ENCODE measurements at places on chromosomes 7 and 10.

DNA sequence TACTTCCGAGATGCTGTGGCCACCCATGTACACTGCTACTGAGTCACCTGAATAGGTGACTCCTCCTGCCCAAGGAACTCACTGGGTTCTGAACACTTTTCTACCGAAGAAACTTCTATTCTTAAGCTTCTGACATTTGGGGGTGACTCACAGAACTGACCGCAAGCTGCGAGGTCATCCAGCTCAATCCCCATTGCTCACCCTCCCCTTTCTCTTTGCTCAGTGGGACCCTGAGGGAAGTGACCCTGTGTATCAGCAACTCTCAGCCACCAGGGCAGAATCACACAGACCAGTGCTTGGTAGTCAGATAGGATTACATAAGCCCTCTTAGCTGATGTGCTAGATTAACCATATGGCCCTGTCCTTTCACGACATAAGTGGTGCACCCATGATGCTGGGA lies 46.3 kb downstream of the INSYN2A start:
- peak; percentile 57 for DNase-seq

- DNase-seq = no peak
Measured at GRCh38 chr7:102836191-102836919, 76.4 kb upstream of the LRRC17 start.

DNA sequence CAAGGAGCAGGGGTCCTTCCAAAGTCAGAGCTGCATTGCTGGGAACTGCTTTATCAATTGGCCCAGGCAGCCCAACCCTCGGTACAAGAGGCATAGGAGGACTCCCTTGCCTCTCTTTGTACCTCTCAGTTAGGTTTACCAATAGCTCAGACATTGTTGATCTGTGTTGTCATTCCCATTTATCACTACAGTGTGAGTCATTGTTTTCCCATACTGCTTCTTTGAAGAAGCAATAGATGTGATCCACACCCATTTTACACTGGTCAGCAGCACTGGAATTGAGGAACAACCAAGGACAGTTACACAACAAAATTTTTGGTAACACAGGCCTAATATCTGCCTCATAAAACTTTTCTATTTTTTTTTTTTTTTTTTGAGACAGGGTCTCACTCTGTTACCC lies 307.2 kb downstream of the SNX13 start:
- DNase-seq = no peak

GRCh38 chr7:155807789-155808548 lies 4.3 kb downstream of the SHH start:
- no peak for DNase-seq

DNA sequence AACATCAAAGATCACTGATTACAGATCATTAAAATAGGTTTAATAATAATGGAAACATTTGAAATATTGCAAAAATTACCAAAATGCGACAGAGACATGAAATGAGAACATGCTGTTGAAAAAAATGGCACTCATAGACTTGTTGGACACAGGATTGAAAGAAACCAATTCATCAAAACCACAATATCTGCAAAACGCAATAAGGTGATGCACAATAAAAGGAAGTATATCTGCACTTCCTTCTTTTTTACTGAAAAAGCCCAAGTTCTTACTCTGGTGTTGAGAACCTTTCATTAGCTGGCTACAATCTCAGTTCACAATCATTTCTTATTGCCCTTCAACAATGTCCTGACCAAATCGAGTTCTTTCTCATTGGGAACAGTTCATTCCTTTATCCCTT lies 28.7 kb downstream of the TMEM106B start:
- DNase-seq = no peak

- no peak for DNase-seq
Measured at GRCh38 chr7:84271543-84271942, 77.0 kb upstream of the SEMA3A start.

GRCh38 chr7:7207876-7208275 lies 25.5 kb downstream of the C1GALT1 start:
- DNase-seq = no peak

DNA sequence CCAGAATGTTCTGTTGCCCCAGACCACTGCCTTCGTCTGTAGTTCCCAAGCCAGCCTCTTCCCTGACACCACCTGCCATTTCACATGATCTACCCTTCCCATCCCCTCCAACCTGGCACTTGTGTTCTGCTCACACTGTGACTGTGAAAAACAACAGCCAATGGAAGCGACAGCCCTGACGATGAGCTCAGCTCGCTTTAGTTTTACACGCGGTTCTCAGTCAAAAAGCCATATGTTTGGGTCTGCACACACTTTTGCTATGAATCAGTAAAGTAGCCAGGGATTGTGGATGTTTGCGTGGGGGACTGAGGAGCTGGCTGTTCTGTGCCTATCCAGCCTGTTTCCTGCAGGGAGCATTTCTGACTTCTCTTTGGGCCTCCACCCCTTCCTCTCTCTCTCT lies 282.7 kb downstream of the WDR11 start:
- no peak for DNase-seq

GRCh38 chr10:43380610-43381222 lies 9.3 kb downstream of the FXYD4 start:
- peak; percentile 5 for DNase-seq

DNA sequence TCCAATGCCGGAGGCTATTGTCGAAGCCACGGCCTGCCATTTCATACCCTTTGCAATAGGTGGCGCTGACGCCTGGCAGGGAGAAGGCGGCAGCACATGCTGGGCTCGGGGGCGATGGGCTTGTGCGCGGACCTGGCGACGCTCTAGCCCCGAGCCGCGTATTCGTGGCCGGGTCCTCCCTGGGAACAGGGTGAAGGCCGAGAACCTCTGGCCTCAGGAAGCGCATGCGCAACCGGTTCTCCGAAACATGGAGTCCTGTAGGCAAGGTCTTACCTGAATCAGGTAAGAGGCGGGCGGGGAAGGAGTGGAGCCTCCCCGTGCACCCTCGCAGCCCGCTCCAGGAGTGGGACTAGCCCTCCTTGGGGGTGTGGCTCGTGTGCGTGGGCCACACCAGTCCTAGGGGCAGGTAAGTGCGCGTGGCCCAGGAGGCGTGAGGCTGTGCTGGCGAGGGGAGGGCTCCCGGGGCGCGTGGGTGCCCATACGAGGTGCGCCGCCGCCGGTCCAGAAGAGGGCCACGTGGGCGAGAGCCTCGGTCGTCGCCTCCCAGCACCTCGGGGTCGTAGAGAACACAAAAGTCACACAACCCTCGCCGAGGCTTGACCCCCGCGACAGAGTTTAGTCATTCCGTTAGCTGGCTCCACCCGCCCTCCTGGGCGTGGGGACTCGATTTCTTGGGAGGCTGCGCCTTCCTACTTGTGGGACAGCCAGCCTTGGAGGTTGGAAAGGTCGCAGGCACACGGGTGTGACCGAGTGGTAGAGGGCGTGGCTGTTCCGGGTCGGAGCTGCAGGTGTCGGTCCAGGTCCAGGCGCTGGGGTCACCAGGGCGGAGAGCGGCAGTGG lies 5.6 kb upstream of the MEST start:
- DNase-seq = no peak

DNA sequence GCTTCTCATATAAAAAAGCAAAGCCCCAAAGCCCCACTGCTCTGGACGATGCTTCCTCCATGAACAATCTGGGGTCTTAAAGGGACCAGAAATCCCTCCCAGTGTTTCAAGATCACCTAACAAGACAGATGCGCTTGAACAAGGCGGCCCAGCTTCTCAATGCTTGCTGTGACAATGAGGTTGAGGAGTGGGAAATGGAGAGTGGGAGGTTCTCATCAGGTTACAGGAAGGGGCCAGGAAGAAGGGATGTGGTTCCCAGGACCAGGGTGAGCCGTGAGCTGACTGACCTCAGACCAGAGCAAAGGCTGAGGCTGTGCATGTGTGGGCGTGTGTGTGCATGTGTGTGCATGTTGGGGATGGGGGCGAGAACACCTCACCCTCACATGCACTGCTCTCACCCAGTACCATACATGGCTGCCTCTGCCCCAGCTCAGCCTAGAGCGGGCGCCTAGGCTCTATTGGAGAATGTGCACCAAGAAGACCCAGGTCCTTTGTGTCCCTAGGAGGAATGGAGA lies 220.8 kb upstream of the GPR26 start:
- no peak for DNase-seq

GRCh38 chr7:77813180-77813579 lies 14.6 kb downstream of the PHTF2 start:
- no peak for DNase-seq

- no peak for DNase-seq
Measured at GRCh38 chr10:27225011-27225590, 15.5 kb downstream of the ACBD5 start.

GRCh38 chr7:68491523-68492358 lies 1106.5 kb upstream of the AUTS2 start:
- DNase-seq = no peak

DNA sequence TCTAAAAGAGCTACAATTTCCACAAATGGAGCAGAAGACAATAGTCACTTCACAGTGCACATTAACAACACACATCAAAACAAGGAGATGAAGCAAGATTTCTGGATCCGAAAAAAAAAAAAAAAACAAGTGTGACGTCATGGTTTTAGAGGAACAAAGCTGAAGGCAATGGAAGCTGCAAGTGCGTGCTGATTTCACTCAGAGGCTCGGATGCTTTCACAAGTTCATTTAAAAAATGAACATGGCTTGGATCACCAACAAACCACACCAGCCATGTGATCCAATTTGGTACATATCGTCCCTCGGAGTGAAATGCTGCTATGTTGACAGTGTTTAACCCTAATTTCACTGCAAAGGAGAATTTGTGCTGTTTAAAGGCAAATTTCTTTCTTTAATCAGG lies 337.0 kb upstream of the PRKCQ start:
- DNase-seq = no peak

GRCh38 chr7:100830396-100830795 lies 3.1 kb upstream of the EPHB4 start:
- no peak for DNase-seq

- DNase-seq = no peak
Measured at GRCh38 chr7:55594870-55595269, 22.6 kb upstream of the VOPP1 start.

DNA sequence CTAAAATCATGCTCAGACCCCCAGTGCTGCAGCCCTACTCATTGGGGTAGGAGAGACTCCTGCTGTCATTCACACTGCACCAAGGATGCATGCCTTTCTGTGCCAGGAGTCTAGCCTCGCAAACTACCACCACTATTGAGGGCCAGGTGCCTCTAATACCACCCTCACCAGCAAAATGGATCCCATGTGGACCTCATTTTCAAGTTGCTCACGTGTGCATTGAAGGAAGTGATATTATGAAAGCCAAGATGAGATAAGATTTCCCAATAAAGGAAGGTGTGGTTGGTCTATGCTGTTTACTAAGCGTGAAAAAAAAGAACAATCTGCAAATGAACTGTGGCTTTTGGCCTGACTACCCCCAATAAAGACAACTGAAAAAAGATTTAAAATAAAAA lies 7.2 kb upstream of the LAMTOR4 start:
- DNase-seq = no peak

DNA sequence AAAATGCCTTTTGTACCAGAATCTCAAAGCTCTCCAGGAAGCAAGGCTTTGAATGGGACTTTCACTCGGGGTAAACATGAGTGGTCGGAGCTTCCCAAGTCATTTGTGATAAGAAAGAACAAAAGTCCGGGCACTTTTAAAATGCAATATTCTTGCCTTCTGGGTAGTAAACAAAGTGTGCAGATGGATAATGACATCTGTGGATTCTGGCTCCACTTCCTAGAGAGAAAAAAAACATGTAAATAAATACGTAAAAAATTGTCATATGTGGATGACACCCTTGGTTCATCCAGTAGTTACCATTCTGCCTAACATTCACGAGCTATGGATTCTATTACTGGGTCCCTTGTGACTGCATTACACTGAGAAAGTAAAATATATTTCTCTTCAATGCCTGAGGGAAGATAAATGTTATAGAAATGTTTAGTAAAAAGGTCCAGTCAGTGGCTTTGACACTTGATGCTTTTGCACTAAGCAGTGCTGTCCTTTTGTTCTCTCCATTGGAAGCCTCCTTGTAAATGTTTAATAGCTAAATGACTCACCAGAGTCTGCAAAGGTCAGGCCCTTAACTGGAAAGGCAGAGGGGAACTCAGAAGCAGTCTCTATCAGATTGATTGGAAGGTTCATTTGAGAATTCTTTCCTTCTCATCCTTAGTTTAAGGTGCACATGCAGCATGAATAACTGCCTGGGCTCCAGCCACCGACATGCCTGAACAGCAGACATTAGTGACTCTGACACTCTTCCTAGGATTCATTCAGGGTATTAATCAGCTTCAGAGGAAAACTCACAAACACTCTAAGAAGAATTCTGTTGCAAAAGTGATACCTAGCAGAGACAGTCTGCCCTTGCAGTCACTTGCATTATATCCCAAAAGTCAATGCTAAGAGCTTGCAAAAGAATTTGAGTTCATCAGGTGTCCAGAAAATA lies 11.7 kb upstream of the EDRF1 start:
- DNase-seq = no peak

DNA sequence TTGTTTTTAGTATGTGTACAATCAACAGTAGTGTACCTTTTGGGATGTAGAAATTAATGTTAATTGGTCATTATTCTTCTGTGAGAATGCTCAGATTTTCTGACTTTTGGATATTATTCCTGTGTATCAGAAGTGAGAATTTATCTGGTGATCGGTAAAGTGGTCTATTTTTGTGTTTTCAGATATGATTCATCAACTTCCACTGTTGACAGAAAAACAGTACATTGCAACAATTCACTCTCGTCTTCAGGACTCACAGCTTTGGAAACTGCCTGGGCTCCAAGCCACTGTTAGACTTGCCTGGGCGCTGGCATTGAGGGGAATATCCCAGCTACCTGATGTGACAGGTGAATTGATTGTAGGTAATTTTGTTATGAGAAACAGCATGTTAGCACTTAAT lies 20.9 kb downstream of the NUP205 start:
- no peak for DNase-seq

DNA sequence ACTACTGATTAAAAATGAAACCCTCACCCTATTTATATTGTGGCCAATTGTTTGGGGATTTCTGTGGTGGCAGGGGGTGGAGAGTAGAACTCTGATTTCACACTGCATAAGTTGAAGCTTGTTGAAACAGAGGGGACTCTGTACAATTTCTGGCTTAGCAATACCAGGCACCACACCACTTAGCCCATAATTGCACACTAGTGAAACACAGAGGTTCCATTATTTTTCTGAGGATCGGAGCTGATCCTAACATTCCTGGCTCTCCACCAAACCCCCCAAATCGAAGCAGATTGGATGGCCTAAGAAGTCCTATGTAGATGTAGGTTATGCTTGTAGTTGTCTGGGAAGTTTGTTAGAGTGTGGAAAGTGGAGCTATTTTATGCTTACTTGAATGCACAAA lies 47.0 kb downstream of the PTN start:
- no peak for DNase-seq

GRCh38 chr10:118798231-118798662 lies 43.5 kb upstream of the CACUL1 start:
- no peak for DNase-seq

All from cardiac septum (tissue), 1 donor.